ENCODE measurements at places on chromosomes 6 and 20.

GRCh38 chr20:48627737-48628128 lies 200.1 kb downstream of the PREX1 start:
- no peak for DNase-seq

DNA sequence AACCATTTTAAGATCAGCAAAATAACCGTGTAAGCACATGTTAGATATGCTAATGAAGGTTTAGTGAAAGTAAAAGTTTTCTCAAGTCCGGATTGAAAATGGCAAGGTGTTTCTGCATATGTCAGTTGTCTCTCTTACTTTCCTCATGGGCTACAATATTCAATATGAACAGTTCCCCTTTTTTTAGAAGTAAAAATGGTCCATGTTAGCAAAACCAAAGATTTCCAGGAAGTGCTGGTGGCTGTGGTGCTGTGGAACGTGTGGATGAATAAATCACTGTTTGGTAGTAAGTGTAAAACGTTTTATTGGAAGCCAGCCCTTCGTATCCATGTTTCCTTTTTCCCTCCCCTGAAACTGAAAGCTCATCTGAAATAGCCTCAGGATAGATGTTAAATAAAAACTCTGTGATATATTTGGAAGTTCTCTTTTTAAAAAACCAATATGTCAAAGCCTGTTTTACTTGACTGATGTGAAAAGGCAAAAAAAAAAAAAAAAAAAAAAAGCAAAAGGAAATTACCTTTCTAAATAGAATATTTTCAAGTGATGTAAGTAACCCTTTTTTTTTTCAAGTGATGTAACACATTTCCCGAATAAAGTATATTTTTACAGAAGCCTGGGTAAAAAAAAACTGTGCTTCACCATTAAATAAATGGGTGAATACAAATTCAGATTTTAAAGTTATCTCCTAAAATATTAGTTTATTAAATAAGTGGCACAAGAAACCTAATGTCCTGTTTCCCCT lies 41.9 kb downstream of the PLEKHG1 start:
- no peak for DNase-seq

DNA sequence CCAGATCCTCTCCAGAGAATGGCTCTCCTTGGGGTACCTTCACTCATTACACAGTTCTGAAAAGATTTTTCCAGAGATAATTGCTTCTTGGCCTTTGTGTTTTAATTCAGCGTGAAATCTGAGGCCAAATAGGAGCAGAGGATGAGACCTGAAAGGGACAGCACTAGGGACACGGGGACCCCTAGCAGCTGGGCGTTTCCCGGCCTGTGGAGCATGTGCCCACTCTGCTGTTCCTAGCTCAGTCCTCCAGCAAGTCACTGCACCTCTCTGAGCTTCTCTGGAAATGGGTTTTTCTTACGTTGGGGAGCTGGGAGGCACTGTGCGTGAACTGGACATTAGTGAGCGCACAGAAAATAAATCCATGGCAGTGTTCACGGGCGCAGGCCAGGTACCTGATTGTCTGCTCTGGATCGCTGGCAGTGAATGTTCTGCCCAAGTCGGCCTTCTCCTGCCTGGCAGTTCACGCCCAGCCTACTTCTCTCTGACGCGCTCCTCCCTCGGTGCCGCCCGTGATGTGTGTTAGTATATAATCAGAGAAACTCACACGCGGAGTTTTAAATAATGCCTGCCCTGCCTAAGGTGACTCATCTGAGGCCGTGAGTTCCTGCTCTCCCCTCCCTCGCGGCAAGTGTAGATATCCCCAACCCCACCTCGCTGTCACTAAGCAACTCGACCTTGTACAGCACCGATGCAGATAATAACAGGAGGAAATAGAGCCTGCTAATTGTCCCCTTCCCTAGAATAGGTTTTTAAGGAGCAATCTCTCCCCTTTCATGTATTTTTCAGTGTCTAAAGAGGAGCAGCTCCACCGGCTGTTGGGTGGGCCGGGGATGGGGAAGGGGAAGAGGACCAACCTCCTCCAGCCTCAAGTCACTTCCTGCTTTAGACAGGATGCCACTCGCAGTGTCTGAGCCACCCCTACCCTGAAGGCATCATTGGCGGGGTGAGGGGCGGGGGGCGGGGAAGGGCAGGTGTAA lies 2.7 kb upstream of the TUBB2A start:
- DNase-seq: no peak

GRCh38 chr20:2800521-2801285 lies at the start of gene CPXM1:
TSS of gene CPXM1 (minus strand) at chr20:2800627. CDS start at chr20:2800572, 55 bp downstream.
- DNase-seq: no peak

DNA sequence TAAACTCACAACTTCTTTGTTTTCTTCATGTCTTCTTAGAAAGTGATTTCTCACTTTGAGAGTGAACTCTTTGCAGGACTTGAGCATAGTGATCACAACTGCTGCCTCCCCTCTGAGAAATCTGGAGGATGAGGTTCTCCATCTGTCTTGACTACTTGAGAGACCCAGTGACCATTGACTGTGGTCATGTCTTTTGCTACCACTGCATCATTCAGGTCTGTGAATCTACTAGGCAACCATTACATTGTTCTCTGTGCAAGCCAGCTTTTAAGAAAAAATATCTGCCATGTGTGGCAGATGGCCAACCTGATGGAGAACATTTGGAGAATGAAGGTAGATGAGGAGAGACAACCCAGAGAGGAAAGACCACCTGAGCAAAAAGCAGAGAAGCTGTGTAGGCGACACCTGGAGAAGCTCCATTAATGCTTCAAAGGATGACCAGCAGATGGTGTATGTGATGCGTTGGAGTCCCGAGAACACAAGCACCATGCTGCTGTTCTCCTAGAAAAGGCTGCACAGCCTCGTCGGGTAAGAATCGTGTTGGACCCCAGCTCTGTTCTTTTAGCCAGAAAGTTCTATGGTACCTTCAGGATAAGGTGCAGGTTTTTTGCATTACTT lies 25.1 kb upstream of the TRIM26 start:
- DNase-seq: no peak

DNA sequence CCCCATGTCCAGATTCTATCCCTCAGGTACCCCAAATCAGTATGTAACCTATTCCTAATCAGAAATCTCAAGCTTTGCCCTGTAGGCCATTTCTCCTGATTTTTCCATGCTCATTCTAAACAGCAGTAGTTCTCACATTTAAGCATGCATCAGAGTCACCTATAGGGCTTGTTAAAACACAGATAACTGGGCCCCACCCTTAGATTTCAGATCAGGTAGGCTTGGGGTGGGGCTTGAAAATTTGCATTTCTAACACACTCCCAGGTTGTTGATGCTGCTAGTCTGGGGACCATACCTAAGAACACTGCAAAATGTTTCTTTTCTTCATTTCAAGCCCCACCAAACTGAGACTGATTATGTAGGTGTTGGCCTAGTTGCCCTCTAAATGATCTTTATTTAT lies 621.2 kb upstream of the FLRT3 start:
- DNase-seq: no peak

DNA sequence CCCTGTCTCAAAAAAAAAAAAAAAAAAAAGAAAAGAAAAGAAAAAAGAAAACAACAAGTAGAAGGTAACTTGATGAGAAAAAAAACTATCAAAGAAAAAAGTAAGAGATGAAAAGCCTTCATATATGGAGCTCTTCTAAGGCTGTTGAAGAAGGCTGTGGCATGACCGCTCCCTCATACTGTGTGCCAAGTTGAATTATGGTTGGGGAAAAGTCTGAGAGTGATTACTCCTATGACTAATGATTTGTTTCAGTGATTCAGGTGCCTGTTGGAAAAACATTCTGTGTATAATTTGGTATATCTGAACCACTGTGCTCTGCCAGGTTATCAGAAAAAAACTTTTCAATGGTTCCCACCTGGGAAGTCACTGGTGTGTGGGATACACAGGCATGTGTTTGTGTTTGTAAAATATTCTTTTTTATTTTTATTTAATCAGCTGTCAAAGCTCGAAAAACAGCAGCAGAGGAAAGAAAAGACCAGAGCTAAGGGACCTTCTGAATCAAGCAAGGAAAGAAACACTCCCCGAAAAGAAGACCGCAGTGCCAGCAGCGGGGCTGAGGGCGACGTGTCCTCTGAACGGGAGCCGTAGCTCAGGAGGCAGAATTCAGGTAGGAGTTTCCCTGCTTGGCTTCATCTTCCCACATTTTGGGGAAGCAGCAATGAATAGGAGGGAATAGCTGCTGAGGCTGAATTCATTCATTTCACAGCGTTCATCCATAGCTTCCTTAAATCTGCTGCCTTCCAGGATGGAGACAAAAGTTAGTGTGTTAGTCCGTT lies 69.7 kb upstream of the SCP2D1 start:
- DNase-seq: no peak

DNA sequence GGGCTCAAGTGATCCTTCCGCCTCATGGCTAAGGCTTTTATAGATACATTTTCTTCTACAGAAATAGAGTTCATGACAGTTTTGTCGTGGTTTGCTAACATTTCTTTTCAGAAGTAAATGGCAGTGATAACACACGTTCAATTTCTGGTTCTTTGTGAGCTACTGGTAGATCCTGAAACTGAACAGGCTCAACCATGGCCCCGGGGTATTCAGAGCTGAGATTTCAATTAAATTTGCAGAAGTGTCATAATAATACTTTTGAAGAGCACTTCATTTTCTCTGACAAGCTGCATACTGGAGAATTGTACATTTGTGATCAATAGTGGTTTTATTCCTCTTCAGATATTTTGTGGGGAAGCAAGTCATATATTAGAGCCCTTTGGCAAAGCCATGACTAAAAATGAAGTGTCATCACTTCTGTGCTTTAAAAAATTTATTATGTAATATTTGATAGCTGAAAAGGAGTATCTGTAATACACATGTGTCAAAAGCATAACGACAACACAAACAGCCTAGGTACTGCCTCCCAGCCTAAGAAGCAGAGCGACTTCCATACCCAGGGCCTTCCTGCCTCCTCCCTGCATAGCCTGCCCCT lies 84.3 kb upstream of the SCP2D1 start:
- no peak for DNase-seq

DNA sequence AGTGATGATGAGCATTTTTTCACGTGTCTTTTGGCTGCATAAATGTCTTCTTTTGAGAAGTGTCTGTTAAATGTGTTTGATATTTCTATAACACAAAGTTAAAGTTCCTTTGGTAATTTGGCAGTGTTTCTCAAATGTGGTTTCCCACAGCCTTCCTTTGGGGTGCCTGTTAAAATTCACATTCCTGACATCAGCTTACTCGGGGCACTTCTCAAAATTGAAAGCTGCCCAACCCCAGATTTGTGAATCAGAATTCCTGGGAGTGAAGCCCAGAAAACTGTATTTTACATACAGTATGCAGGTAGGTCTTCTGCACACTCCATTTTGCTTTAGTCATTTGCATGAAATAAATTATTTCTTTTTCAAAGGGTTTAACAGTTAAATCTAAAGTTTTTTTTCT lies 207.9 kb downstream of the GMPR start:
- no peak for DNase-seq

DNA sequence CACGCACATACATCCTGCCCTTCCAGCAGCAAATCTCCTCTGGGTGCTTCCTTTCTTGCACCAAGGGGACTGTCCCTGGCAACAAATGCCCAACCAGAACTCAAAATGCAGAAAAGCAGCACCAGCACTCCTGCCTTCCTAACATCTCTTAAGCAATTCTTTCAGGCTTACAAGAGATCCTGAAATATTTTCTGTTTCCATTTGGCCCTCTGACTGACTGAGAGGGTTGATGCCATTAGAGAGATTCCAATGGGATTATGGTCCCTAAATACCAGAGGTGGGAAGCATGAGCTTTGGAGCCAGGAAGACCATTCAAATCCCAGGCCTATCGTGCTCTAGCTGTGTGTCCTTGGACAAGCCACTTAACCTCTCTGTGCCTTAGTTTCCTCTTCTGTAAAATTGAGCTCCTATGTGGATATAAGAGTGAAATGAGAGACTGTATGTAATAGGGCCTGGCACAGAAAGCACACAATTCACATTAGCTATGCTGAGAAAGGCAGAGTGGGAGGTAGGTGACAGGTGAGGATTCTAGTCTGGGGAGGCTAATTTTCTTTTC lies 56.8 kb downstream of the PRDM1 start:
- no peak for DNase-seq

- no peak for DNase-seq
Measured at GRCh38 chr6:157260735-157261410, 62.4 kb downstream of the TMEM242 start.

DNA sequence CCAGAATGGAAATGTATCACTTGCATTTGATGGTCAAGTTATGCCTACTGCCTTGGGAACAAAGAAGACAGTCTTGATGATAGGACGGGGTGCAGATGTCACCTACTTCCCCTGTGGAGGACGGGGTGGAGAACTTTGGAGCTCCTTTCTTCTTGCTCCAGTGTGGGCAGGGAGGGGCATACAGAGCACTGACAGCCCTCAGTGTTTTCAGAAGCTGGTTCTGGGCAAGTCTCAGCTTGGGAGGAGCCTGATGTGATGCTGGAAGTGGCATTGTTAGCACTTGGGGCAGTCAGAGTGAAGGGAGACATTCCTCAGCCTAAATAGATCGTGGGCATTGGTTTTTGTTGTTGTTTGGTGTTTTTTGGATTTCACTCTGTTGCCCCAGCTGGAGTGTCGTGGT lies 59.7 kb downstream of the SYNJ2 start:
- no peak for DNase-seq

DNA sequence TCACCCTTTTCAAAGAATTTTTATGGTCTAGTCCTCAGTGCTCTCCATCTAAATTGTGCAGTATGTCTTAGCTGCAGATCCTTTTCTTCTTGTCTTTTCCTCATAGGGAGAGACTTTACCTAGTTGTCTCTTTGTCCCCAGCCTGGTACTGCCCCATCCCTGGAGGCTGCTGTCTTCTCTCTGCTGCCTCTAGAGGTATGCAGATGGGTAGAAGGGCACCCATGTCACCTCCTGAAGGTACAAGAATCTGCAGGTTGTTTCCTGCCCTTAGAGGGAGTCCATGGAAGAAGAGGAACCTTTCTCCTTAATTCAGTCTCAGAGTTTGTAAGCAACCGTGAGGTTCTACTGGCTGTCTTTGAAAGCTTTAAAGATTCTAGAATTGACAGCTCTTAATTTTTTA lies 39.1 kb downstream of the MCM8 start:
- no peak for DNase-seq

DNA sequence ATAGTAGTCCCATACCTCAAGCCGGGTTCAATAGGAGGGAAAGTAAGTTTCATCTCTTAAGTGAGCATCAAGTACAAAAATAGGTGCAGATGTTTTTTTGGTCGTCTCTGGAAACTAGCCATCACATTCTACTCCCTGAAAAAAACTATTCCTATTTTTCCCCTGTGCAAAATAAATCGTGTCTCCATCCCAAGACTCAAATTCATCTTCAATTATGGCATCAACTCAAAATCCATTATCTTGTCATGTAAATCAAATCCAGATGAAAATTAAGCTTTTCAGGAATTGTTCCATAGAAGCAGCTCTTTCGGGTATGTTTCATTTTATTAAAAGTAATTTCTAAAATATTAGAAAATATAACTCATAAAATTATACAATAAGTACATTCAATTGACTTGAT lies 1368.4 kb downstream of the GRIK2 start:
- DNase-seq: no peak

GRCh38 chr20:31540406-31540805 lies 26.2 kb downstream of the HM13 start:
- no peak for DNase-seq

GRCh38 chr6:151723152-151723551 lies 84.3 kb upstream of the ESR1 start:
- DNase-seq: no peak

- DNase-seq: no peak
Measured at GRCh38 chr6:83870649-83871048, 11.2 kb downstream of the CYB5R4 start.

- DNase-seq: no peak
Measured at GRCh38 chr20:9498322-9498721, 16.1 kb upstream of the LAMP5 start.
